ENCODE measurements at places on chromosomes 5 and 9. TPM values are rescaled to one million over a fixed set of nuclear protein-coding genes. Genes with fewer than 3 reads are reported as not detected.

DNA sequence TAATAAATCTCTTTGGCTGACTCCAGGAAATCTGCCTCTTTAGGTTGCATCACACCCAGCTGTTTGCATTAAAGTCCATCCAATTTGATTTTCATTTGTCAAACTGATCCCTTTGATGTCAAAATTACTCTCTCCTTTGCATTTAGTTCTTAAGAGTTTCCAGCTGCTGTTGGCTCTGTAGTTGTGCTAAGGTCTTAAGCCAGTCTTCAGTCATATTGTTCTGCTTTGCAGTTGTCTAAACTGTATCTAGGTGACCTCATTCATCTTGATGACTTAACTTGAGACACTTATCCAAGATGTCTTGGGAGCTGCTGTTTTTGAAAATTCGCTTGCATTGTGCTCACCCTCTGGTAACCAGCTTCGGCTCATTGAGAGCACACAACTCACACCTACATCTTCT, 386.9 kb upstream of the TLE4 start:
- no peak for DNase-seq
- H3K36me3 ChIP-seq, result no peaks in the 10 kb centered on the region
- H3K4me3 ChIP-seq, result no peak overlapping the region
- no peak overlapping the region for H3K27ac ChIP-seq
- H3K4me1 ChIP-seq, result no peaks in the 10 kb centered on the region
- H3K27me3 ChIP-seq, result no peaks in the 10 kb centered on the region

PAPPA gene
- not detected for polyA plus RNA-seq

DNA sequence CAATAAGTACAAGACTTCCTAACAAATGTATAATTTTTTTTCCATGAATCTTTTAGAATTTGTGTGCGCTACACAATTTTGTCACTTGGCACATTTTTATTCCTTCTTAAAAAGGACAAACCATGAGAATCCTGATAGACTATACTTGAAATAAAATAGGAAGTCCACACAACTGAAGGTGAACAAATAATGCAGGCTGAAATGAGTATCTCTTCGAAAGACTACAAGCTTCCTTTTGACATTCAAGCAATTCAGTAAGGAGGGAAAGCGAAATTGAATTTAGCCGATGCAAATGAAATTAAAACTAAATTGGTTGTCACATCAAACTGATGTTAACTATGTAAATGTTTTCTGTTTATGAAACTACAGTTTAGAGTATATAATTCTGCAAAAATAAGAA, 374.4 kb upstream of the CCNH start:
- no peaks in the 10 kb centered on the region for H3K36me3 ChIP-seq
- H3K4me1 ChIP-seq, result no peaks in the 10 kb centered on the region
- H3K4me3 ChIP-seq, result no peak overlapping the region
- DNase-seq, result no peak
- H3K27me3 ChIP-seq, result peaks cover under 1% of the 10 kb centered on the region

WNT8A gene
- polyA plus RNA-seq, result not detected

DNA sequence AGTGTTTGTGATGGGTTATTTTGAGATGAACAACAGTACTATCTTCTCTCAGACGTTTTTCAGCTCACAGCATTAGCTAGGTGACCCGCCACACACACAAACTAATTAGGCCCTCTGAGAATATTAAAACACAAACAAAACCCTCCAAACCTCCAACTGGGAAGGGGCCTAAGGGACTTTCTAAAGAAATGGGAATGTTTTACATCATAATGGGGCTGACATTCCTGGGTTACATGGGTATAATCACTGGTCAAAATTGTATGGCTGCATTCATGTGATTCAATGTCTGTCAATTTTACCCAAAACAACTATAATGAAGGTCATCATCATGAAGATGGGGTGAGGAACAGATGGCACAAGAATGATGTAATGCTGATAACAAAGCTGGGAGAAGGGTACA, 59.6 kb downstream of the SPTLC1 start:
- H3K4me3 ChIP-seq, result no peak overlapping the region
- H3K27me3 ChIP-seq, result no peaks in the 10 kb centered on the region
- no peak for DNase-seq
- no peak overlapping the region for H3K27ac ChIP-seq
- H3K36me3 ChIP-seq, result peaks cover 65% of the 10 kb centered on the region
- no peaks in the 10 kb centered on the region for H3K4me1 ChIP-seq

DNA sequence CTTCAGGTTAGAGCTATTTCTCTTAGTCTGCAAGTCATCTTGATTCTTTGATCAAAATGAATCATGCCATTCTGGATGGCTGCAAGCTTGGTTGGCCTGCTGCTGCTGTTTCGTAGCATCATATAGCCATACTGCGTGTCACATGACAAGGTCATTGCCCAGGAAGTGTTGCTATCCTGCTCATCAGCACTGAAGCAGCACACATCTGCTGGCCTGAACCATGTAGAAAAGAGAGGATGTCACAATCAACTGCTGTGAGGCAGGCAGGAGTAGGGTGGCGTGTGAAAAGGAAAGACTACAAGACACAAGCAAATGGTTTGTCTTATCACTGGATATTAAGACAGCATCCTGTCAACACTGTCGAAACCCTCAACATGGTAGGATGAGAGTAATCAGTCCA, 376.7 kb upstream of the RORB start:
- H3K4me1 ChIP-seq, result no peaks in the 10 kb centered on the region
- no peak overlapping the region for H3K4me3 ChIP-seq
- no peaks in the 10 kb centered on the region for H3K27me3 ChIP-seq
- DNase-seq, result no peak
- no peaks in the 10 kb centered on the region for H3K36me3 ChIP-seq

CCDC192 gene
- not detected for polyA plus RNA-seq

DNA sequence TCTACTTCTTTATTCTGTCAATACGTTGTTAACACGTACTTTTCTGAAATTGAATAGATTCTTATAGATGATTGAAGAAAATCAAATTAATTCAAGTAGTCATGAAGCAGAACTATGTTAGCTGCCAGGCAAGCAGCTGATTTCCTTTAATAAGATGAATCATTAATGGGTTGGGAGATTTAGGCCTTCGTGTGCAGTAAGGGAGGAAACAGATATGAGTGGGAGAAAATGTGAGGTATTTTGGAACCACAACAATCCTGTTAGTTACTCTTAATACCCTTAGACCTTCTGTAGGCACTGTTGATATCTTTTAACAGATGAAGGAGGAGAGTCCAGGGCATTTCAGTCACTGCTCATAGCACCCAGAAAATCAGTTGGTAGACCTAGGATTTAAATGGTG, 121.0 kb downstream of the AOPEP start:
- no peak overlapping the region for H3K4me3 ChIP-seq
- H3K27me3 ChIP-seq, result no peaks in the 10 kb centered on the region
- no peak for DNase-seq
- H3K36me3 ChIP-seq, result no peaks in the 10 kb centered on the region
- H3K4me1 ChIP-seq, result no peaks in the 10 kb centered on the region

SPINK4 gene
- polyA plus RNA-seq, result not detected

DNA sequence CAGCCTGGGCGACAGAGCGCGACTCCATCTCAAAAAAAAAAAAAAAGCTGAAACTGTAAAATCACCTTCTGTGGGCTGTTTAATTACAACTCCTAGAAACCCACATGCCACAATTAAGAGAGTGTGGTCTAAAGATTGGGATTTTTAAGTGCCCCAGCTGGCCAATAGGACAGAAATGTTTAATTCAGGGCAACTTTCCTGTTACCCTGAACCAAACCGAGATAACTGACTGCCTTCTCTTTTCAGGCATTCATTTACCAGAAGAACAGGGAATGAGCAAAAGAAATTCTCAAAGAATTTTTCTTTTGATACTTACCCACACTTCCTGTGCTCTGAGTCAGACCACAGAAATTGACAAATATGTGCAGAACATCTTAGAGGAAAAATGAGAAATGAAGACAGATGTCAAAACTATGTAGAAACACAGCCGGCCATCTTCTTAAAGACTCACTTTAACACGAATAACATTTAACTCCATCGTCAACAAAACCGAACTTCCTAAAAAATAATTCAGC, 221.3 kb upstream of the DAPK1 start:
- H3K36me3 ChIP-seq, result no peaks in the 10 kb centered on the region
- H3K4me1 ChIP-seq, result no peaks in the 10 kb centered on the region
- no peak for DNase-seq
- H3K4me3 ChIP-seq, result no peak overlapping the region

DNA sequence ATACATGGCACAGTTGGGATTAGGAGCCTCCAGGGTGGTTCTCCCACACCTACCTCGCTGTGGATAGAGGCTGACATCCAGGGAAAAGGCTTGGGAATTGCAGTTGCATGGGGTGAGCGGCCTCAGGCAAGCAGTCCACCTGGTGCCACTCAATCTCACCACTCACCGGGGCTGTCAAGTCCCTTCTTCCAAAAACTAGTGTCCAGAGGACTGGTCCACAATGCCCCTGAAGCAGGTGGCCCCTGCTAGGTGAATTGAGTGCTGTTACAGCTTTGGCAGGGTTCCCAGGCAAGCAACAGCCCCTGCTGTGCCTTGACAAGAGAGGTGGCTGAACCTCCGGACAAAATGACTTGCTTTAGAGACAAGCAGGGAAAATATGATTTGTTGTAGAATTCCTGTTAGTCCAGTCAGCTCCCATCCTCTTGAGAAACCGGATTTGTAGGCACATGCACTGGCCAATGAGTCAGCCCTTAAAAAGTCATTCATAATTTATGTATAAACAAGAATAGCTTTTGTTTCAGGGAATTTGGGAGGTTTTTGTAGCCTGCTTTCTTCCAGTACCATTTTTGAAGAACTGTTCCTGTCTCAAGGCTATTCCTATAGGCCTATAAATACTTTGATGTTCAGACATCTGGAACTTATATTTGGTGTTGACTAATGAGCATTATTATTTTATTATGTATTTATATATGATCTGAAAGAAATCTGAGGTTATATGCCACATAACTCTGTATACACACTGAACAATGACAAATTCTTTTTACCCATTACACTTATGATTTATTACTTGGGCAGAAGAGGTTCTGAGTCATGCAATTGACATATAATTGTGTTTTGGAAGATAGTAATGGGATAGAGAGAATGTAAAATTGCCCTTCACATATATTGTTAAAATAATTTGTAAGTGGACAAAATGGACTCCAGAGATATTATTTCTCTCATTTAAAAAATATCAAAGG, 411.1 kb downstream of the ACTL7B start:
- no peak for DNase-seq
- H3K27ac ChIP-seq, result no peak overlapping the region
- H3K36me3 ChIP-seq, result no peaks in the 10 kb centered on the region
- no peak overlapping the region for H3K4me3 ChIP-seq

DNA sequence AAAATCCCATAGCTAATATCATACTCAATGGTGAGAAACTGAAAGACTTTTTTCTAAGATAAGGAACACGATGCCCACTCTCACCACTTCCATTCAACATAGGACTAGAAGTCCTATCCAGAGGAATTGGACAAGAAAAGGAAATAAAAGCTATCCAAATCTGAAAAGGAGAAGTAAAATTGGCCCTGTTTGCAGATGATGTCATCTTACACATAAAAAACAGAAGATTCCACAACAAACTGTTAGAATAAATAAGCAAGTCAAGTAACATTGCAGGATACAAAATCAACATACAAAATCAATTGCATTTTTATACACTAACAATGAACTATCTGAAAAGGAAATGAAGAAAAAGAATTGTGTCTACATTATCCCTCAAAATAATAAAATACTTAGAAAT, 308.0 kb downstream of the MCTP1 start:
- no peak for DNase-seq
- H3K4me1 ChIP-seq, result no peaks in the 10 kb centered on the region
- no peaks in the 10 kb centered on the region for H3K27me3 ChIP-seq
- no peak overlapping the region for H3K27ac ChIP-seq
- H3K4me3 ChIP-seq, result no peak overlapping the region

DNA sequence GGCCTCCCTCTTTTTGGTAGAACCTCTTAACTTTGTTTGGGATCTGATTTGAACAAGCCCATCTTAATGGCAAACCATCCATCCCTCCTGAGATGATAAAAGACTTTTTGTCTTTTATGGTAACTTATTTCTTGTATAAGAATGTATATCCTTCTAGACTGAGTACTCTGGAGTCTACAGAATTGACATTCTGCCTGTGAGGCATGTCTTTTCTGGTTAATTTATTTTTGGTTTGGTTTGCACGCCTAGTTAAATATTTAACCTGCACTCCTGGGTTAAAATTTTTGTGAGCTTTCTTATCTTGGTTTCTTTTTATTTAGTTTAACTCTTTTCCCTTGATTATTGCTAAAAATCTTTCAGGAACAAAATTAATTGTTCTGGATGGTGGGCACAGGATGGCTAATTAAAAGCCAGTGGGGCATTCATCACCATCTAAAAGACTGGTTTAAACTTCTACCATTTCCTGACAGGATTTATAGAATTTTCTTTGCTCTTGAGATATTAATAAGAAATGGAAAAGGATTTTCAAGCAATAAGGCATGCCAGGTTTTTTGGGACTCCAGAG, 50.3 kb downstream of the PHAX start:
- H3K27ac ChIP-seq, result no peak overlapping the region
- no peaks in the 10 kb centered on the region for H3K36me3 ChIP-seq
- H3K4me3 ChIP-seq, result no peak overlapping the region
- no peaks in the 10 kb centered on the region for H3K27me3 ChIP-seq

LRRC19 gene
- polyA plus RNA-seq, result not detected

DNA sequence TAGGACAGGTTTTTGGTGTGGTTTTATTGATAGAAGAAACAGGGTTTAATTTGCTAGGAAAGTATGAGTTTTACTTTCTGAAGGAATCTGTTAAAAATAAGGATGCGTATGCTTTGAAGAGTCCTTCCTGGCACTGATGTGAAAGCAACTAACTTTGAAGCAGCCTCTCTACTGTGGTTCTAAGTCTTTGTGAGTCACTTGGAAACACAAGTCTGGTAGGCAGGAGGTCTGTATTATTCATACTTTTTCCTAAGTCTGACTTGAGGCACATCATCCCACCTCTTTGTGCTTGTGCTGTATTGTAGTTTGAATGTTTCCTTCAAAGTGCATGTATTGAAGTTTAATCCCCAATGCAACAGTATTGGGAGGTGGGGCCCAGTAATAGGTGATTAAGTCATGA, 129.0 kb downstream of the TAF11L14 start:
- no peak overlapping the region for H3K4me3 ChIP-seq
- no peak overlapping the region for H3K27ac ChIP-seq
- no peaks in the 10 kb centered on the region for H3K4me1 ChIP-seq
- H3K36me3 ChIP-seq, result no peaks in the 10 kb centered on the region
- DNase-seq, result no peak

GRCh38 chr5:170262061-170263045, 29.6 kb downstream of the C5orf58 start:
- no peaks in the 10 kb centered on the region for H3K4me1 ChIP-seq
- no peak for DNase-seq
- no peak overlapping the region for H3K4me3 ChIP-seq

- no peaks in the 10 kb centered on the region for H3K4me1 ChIP-seq
- H3K4me3 ChIP-seq, result no peak overlapping the region
- no peaks in the 10 kb centered on the region for H3K36me3 ChIP-seq
- DNase-seq, result no peak
These were observed 374.9 kb downstream of the TLE1 start for GRCh38 chr9:81314490-81314889.

DNA sequence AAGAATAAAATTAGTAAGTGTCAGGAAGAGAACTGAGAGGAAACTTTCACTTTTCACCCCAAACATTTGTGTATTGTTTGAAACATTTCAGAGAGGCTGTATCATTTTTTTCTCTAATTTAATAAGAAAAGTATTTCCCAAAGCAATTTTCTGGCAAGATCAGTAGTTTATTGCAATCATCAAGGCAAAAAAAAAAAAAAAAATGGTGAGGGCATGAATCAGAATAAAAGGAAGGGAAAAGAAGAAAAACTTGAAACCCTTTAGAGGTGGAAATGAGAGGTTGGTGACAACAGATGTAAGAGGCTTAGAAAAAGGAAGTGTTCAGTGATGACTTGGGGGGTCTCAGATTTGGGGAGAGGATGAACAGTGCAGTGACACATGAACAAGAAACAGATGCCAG, 13.3 kb downstream of the SHC3 start:
- no peak for DNase-seq
- no peaks in the 10 kb centered on the region for H3K4me1 ChIP-seq
- H3K27me3 ChIP-seq, result peaks cover 10% of the 10 kb centered on the region
- H3K36me3 ChIP-seq, result no peaks in the 10 kb centered on the region
